ENCODE measurements at places on chromosomes 1 and 21.
A peak's percentile ranks its signal among the peaks of the same experiment; 100 is the strongest.

- no peak for DNase-seq
These were observed 69.8 kb upstream of the SSBP3 start for GRCh38 chr1:54475946-54476516.

DNA sequence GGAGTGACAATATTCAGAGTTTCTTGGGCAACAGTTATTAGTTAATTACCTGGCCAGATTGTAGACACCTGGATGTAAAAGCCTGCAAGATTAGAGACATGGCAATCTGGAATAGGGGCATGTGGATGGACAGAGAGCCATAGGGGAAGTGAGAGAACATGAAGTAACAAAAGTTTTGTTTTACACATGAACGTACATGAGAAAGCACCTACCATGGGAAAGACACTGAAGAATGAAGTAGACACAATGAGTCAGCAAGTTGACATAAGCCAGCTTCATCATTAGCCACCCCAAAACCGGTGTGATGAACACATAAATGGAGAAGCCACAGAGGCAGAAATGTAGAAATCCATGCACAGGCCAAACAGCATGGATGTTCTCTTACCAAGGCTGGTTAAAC lies 462.1 kb upstream of the C1orf87 start:
- DNase-seq: no peak

- DNase-seq: peak; percentile 36
These were observed 816 bp downstream of the EDEM3 start for GRCh38 chr1:184753608-184754475.

GRCh38 chr1:223531742-223532341 lies 133.7 kb downstream of the CAPN8 start:
- DNase-seq: no peak

- no peak for DNase-seq
These were observed 138.8 kb upstream of the WNT4 start for GRCh38 chr1:22281521-22282363.

- DNase-seq: no peak
These were observed 113.9 kb downstream of the MATN1 start for GRCh38 chr1:30609336-30609998.

DNA sequence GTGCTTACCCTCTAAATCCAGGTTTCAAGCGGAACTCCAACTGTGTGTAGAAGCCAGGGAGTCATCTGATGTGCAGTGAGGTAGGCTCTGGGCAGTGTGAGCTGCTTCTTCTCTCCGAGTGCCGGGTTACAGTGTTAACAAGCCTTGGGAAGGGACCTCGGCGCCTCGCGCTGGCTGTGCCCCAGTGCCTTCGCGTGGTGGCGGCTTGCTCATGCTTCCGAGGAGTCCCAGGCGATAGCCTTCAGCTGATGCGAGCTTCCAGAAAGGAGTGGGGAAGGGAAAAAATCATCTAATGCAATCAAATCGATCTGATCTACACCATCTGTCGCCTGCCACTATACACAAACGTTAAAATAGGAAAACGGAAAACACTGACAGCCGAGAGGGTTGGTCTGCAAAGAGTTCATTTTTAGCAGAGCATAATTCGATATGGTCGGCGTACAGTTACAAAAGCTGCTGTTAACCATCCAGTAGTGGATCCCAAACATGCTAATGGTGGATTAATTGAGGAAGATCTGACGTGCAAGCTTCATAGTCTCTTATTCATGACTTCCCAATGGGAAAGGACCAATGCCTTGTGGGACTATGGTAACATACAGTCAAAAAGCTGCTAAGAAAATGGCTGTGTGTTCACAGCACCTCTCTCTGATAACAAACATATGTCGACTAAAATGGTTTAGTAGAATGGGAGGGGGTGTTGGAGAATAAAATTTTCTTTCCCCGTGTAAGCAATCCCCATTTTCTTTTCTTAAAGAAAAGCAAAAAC lies 128.7 kb upstream of the DPYD start:
- no peak for DNase-seq

- no peak for DNase-seq
These were observed 34.1 kb upstream of the C1orf198 start for GRCh38 chr1:230902349-230902923.

DNA sequence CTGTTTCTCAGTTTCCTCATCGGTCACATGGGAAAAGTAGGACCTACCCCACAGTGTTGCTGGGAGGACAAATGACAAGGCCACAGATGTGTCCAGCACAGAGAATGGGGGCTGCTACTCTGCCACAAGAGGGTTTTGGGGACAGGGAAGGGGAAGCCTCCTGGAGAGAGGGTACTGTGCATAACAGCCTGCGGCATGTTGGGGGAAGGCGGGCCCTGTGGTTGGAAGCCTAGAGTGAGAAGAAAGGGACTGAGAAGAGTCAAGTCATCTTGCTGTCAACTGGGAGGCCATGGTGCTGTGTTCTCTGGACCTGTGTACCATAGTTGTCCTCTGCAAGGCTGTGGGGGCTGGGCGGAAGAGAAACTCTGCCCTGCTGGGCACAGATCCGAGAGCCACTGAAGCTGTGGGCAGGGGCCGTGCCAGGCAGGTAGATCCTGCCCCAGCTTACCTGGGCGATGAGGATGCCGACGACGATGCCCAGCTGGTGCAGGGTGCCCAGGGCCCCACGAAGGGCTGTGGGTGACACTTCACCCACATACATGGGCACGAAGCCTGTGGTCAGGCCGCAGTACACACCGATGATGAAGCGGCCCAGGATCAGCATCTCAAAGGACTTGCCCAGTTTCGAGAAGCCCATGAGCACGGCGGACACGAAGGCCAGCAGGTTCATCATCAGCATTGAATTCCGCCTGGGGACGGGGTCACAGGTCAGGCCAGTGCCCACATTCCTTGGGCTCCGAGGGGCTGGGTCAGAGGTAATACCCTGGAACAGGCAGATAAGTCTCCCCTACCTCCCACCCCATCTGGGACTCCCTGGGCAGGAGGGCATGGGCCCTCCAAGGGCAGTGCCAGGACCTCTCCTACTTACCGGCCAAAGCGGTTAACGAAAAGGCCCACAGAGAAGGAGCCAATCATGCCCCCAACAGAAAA lies 28.2 kb downstream of the SLC2A1 start:
- DNase-seq: no peak

DNA sequence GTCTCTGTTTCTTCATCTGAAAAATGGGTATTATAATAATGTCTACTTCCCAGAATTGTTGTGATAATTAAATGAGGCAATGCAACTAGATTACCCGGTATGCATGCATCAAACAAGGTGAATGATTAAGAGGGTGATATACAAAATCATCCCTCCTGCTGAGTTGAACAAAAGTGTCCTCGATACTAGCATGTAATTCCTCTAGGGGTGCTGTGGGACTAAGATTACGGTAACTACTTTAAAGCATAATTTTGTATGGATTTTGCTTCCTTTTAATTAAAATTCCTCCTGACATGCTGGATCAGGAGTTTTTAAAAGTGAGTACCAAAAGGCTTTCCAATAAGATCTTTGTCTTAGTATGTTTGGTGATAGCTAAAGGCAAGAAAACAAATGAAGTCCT lies 98.7 kb upstream of the PRMT6 start:
- DNase-seq: no peak

DNA sequence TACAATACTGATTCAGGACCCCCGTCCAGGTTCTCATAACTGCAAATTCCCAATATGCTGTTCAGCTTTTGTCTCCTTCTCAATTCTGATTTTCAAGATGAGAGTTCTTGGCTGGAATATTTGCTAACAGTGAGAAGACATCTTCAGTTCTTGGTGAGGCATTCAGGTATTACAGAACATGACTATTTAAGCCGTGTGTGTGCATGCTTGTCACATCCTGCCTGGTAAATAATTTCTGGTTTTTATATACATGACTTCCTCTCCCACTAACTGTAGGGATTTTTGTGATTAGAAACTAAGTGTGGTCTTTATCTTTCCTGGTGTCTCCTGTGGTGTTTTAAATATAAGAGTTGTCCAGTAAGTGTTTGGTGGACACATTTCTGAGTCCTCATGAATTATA lies 10.2 kb upstream of the SLC19A2 start:
- DNase-seq: no peak

- DNase-seq: no peak
These were observed 13.7 kb upstream of the MIIP start for GRCh38 chr1:12005488-12006166.

DNA sequence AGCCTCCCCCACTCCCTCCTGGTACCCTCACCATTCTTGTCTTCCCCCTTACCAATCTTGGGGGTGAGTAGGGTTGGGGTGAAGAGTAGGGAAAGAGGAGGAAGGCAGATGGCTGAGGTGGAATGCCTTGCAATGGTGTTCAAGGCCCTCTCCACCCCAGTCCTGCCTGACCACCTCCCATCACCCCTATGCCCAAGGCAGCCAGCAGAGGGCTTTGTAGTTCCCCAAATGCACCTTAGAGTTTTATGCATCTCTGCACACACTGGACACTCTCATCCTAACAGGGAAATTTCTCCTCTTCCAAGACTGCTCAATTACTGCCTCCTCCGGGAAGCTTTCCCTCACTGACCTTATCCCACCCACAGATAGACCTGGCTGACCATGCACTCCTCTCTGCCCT lies 15.4 kb downstream of the KIF17 start:
- DNase-seq: no peak

- DNase-seq: no peak
These were observed 542 bp upstream of the XPR1 start for GRCh38 chr1:180631194-180631765.

- no peak for DNase-seq
These were observed 33.0 kb downstream of the SH3BGR start for GRCh38 chr21:39484711-39485276.

DNA sequence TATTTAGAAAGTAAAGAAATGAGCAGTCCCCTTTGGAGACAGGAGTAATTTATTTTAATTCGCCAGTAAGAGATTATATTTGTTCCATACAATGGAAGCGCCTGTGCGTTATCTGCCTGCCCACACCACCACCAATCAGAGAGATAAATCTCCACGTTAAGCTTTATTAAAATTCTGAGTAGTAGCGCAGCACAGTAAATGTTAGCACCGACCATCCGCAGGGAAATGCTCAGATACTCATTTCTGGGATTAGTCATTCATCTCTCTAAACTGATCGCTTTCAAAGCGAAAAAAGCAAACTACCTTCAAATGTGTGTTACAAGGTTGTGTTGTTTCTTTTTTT lies 1.2 kb downstream of the ETS2 start:
- DNase-seq: no peak

DNA sequence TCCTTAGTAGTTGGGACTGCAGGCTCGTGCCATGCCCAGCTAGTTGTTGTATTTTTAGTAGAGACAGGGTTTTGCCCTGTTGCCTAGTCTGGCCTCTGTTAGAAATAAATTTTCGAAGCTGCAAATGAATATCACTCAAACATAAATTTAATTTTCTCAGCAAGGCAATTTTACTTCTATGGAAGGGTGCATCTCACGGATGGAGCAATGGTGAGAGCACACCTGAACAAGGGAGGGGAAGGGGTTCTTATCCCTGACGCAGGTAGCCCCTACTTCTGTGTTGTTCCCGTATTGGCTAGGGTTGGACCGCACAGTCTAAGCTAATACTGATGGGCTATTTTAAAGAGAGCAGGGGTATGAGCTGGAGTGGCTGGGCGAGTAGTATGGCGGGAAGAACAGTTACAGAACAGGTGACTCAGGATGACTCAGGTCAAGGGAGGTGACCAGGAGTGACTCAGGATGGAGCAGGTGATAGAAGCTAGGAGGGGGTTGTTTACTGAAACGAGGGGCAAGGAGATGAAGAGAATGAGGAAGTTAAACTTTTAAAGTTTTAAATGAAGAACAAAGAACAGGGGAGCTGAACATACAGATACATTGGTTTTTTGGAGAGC lies 7.5 kb downstream of the MDM4 start:
- DNase-seq: no peak

GRCh38 chr1:58626293-58626692 lies 49.2 kb upstream of the TACSTD2 start:
- no peak for DNase-seq

GRCh38 chr1:25795211-25795610 lies 4.8 kb upstream of the SELENON start:
- DNase-seq: no peak

DNA sequence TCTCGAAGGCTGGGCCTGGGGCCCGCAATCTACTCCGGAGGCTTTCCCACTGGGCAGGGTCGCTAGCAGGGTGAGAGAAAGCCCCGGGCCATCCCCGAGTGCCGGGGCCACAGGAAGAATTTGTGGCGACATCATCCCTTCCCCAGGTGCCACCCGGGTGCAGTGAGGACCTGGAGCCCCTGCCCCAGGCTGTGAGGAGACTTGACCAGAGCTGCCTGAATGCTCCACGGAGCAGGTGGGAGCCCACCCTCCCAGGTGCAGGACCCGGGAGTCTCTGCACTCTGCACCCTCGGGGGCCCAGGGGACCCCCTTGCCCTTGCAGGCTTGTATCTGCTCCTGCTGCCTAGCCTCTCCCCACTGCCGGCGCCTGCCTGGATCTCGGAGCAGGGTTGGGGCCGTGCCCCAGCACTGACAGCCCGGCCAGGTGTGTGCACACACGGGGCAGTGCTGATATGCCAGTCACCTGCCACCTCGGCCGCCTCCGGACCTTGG lies 67.5 kb upstream of the RGS7 start:
- no peak for DNase-seq

GRCh38 chr1:97634758-97635157 lies 286.1 kb downstream of the DPYD start:
- no peak for DNase-seq

GRCh38 chr1:27332536-27333281 lies 9.1 kb upstream of the SYTL1 start:
- peak; percentile 16 for DNase-seq

DNA sequence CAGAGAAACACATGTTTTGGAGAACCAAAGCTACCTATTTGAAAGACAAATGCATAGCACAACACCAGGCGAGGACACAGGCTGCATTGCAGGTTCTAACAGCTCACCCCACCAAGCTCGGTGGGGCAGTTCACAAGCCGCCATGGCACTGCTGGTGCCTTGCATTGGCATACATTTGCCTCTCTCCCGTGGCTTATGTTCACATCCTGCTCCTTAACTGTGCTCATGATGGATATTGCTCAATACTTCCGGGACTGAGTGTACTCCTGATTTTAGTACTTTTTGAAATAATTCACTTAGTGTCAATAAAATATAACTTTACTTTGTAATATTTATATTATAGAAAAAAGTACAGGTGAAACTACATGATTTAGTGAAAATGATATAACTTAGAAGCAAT lies 1187.4 kb upstream of the NCAM2 start:
- no peak for DNase-seq

Measured in stimulated activated CD4-positive, alpha-beta T cell treated with anti-CD3 and anti-CD28 coated beads, Interleukin-15, amount 100 ng/mL, for 1 hour (primary cell).